HuH-7 (cell line): ENCODE measurements at places on chromosomes 13 and 19.

DNA sequence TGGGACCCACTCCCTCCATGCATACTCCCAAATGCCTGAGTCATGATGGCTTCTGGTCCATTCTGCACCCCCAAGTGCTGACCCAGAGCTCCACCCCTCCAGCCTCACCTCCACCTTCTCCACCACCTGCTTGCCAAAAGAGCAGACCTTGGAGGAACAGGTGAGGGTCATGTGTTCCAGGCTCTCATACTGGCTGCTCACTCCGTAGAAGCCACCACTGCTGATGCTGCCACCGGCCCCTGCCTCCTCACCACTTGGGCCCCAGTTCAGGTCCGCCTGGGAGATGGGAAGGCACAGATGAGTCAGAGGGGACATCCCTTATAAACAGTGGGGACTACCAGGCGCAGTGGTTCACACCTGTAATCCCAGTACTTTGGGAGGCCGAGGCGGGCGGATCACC, 7.9 kb downstream of the CD37 start:
- DNase-seq, result no peak

- peak; percentile 94 for DNase-seq
Measured at GRCh38 chr19:55452749-55453346, 8.6 kb downstream of the ISOC2 start.

DNA sequence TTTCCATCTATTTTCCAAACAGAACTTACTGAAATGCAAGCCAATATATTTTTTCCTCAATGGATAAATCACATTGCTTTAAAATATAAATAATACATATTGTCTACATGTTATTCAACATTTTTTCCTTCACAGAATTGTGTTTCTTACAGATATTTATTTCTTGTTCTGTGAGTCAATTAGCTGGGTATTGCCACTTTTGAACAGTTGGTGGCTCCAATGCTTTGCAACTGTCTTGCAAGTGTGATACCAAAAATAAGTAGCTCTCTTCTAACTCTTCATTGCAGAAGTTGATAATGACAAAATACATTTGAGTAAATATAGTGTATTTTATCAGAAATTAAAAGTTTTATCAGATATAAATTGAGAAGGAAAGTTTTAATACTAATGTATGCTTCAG, 17.1 kb upstream of the GPC5 start:
- DNase-seq, result no peak

GRCh38 chr19:37997911-37998344, 90.9 kb downstream of the SIPA1L3 start:
- DNase-seq, result no peak

DNA sequence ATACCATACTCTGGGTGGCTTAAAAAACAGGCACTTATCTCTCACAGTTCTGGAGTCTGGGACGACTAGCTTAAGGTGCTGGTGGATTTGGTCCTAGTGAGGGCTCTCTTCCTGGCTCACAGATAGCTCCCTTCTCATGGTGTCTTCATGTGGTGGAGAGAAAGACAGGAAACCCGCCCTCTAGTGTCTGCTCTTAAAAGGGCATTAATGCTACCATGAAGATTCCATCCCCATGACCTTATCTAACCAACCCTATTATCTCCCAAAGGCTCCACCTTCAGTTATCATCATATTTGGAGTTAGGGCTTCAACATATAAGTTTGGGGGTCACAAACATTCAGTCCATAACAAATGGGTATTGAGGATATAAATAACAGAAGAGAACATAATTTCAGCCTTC, 139.4 kb downstream of the HS6ST3 start:
- DNase-seq, result peak; percentile 3
